Stimulated activated CD8-positive, alpha-beta memory T cell treated with anti-CD3 and anti-CD28 coated beads, Interleukin-15, amount 100 ng/mL, for 1 hour (primary cell): ENCODE measurements at places on chromosomes 1 and 21.

DNA sequence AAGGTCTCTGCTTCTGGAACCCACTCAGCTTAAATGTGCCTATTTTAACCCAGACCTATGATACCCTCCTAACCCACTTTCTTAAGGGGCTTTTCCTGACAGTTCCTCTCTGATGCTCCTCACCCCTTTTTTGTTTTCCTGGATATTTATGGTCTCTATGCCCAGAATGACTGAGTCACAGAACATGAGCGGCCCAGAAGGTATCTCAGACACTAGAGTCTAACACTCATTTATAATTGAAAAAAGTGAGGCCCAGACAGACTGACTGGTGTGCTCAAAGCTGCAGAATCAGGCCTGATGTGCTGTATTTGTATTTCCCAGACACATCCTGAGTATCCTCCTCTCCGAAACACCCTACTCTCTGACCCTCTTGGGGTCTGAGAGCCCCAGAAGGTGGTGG is 44.0 kb downstream of the LRRC71 start:
- DNase-seq: no peak

DNA sequence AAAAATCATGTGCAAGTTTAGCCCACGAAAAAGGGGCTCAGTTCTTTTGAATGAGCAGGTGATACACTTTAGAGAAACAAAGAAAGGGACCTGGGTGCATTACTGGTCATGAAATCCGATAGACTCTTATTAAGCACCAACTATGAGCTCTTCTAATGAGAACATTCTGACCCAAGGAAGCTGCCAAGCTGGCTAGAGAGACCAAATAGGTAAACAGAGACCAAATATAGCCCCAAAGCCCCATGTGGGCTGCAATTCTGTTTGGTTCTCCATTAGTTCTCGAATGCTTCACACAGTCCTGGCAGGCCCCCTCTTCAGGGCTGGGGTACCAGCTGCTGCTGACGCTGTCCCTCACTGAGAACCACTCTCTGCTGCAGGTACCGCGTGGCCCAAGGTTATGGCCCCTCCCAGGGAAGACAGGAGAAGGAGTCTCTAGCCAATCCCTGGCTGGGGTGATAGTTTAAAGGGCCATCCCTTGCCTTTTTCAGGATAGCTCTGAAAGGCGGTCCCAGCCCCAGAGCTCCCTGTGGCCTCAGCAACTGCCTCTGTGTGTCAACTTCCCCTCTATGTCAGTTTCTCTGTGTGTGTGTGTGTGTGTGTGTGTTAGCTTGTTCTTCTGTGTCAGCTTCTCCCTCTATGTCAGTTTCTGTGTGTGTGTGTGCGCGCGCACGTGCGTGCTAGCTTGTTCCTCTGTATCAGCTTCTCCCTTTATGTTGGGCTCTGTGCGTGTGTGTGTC is 7.1 kb upstream of the UBXN10 start:
- no peak for DNase-seq

DNA sequence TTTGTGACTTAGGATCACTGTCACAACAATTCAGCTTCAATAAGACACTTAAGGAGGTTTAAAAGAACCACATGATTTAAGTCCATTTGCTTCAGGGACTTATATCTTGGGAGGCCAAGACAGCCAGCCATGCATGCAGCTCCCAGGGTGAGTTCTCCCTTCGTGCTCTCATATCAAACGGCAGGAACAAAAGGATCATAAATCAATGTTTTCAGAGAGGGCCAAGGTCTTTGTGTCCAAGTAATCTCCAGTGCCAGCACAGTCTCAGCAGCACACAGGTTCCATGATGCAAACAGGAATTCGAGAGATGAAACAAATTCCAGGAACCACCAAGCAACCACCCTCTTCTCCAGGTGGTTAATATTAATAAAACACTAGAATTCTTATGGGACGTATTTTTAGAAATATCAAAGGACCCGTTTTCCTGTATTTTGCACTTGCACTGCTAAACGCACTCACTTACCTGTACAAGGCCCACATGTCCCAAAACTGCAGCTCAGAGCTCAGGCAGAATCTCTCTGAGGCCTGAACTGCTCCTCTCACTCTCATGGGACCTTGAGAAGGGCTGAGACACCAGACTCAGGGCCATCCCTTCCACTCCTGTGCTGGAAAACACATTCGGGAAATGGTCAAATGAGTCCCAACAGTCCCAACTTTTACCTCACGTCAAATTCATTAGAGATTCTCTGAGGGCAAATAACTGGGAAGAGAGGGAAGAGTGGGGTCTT is 100.0 kb upstream of the RAB4A start:
- DNase-seq: no peak

GRCh38 chr21:45809421-45809820 is 165.9 kb downstream of the PCBP3 start:
- no peak for DNase-seq

DNA sequence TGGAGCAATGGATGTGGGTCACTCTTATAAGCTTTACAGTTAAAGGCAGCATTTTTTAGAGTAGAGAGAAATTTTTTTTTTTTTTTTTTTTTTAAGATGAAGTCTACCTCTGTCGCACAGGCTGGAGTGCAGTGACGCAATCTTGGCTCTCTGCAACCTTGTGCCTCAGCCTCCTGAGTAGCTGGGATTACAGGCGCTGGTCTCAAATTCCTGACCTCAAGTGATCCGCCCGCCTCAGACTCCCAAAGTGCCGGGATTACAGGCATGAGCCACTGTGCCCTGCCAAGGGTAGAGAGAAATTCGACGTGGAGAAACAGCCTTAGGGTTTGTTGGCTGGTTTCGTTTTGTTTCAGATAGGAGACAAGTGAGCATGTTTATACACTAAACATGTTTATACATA is 594.2 kb upstream of the ADAMTS5 start:
- no peak for DNase-seq
